ENCODE measurements at places on chromosomes 5 and 9.

DNA sequence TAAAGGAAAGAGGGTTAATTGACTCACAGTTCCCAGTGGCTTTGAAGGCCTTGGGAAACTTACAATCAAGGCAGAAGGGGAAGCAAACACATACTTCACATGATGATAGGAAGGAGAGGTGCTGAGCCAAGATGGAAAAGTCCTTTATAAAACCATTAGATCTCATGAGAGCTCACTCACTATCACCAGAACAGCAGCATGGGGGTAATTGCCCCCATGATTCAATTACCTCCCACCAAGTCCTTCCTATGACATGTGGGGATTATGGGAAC, 99.7 kb downstream of the PTTG1 start:
- no peak for DNase-seq

- DNase-seq = no peak
Measured at GRCh38 chr9:127166651-127167524, 44.5 kb upstream of the ANGPTL2 start.

DNA sequence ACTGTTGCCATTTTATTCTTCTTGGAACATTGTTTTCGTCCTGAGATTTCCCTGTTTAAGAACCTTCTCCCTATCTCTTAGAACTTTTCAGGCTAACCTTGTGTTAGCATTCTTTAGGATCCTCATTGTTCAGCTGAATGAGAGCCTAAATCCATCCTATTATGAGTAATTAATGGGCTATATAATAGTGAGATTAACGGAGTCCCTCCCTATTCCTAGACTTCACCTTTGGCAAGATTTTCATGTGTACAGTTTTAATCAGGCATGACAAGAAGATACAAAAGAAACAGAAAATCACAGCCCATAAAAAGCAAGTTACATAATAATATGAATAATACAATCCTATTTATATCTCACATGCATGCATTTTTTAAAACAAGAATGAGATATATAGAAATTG, 9.1 kb upstream of the MSMP start:
- DNase-seq = no peak

DNA sequence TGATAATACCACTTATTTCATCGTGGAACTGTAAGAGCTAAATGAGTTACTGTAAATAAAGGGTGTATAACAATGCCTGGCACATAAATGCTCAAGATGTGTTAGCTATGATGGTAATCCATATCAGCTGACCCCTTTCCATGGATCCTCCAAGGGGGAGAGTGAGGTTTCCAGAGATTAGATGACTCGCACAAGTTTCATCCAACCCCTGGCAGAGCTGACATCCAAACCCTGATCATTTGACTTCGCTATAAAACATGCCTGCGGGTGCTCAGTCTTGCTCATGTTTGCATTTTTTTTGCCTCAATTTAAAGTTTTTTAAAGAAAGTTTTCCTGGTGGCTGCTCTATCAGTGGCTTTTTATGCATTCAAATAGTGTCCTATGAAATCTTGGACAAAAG, 145.7 kb upstream of the SMIM23 start:
- DNase-seq = no peak

DNA sequence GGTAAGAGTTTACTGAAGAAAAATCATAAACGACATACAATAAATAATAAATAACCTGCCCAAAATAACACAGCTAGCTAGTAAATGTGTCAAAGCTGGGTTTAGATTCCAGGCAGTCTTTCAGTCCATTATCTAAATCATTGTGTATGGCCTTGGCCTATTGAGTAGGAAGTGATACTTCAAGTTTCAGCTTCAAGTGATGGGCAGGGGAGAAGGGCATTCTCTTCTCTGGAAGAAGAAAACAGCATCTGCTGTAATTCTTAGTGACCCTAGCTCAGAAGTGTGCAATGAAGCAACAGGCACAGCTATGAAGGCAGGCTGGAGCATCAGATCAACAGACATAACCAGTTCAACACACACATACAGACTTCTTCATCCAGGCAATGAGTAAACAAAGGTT, 42.5 kb downstream of the FNIP1 start:
- DNase-seq = no peak

- no peak for DNase-seq
Measured at GRCh38 chr5:65305913-65306312, 175.8 kb downstream of the ADAMTS6 start.
